ENCODE measurements at places on chromosomes 12 and 14. TPM values are rescaled to one million over a fixed set of nuclear protein-coding genes. Genes with fewer than 3 reads are reported as not detected.

Gene P2RX7
- total RNA-seq, result 8.0 TPM

Gene ALKBH1
- total RNA-seq, result 14.6 TPM

Gene TAS2R8
- total RNA-seq, result not detected

Gene WSCD2
- 2.6 TPM for total RNA-seq

Gene NELL2
- total RNA-seq, result 3.9 TPM

Gene SAMD4A
- 128 TPM for total RNA-seq

GRCh38 chr14:41549821-41550607 is 56.7 kb upstream of the LRFN5 start:
- no peak for DNase-seq
- no peaks in the 10 kb centered on the region for H3K27me3 ChIP-seq
- H3K4me3 ChIP-seq, result no peak overlapping the region
- no peak overlapping the region for H3K27ac ChIP-seq
- H3K4me1 ChIP-seq, result no peaks in the 10 kb centered on the region
- H3K36me3 ChIP-seq, result no peaks in the 10 kb centered on the region

DNA sequence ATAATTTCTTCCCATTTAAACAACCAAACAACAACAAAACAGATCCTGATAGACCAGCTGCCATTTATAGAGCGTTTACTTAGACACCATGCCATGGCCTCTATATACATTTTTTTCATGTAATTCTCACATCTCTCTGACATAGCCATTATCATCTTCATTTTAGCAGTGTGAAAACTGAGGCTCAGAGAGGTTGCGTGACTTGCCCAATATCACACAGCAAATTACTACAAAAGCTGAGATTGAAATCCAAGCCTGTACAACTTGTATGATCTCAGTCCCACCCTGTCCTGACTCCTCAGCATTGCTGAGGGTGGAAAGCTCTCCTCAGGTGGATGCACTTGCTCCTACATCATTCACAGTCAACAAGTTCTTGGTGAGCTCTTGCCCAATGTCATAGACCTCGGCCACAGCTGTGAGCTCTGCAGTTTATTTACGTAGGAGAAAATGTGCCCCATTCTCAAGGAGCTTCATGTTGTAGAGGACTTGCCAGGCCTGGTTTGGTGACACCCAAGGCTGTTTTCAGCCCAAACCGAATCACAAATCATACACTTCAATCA is 55.5 kb downstream of the CRACR2A start:
- H3K27me3 ChIP-seq, result no peaks in the 10 kb centered on the region
- no peak overlapping the region for H3K4me3 ChIP-seq
- H3K27ac ChIP-seq, result peak overlapping the region; percentile 61
- no peak for DNase-seq
- no peaks in the 10 kb centered on the region for H3K4me1 ChIP-seq

- peaks cover 28% of the 10 kb centered on the region for H3K4me1 ChIP-seq
- no peak overlapping the region for H3K4me3 ChIP-seq
- DNase-seq, result peak; percentile 74
- H3K27me3 ChIP-seq, result no peaks in the 10 kb centered on the region
Measured at GRCh38 chr14:99880651-99881420, 87.6 kb downstream of the EML1 start.

DNA sequence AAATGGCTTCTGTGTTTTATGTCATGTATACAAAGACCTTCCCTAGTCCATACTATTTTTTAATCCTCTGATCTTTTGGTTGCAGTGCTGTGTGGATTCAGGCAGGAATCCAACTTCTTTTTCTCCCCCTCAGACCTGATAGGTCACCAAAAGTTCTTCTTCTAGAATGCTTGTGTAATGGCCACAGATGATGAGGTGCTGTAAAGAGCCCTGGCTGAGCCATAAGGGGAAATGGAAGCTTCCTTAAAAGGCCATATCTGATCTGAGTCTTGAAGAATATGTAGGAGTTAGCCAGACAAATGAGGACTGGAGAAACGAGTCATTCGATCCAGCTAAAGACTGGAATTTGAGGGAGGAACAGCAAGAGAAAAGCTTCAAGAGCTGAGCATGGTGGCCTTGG is 353.9 kb downstream of the PCNX1 start:
- no peaks in the 10 kb centered on the region for H3K27me3 ChIP-seq
- H3K27ac ChIP-seq, result no peak overlapping the region
- DNase-seq, result no peak
- no peaks in the 10 kb centered on the region for H3K36me3 ChIP-seq

DNA sequence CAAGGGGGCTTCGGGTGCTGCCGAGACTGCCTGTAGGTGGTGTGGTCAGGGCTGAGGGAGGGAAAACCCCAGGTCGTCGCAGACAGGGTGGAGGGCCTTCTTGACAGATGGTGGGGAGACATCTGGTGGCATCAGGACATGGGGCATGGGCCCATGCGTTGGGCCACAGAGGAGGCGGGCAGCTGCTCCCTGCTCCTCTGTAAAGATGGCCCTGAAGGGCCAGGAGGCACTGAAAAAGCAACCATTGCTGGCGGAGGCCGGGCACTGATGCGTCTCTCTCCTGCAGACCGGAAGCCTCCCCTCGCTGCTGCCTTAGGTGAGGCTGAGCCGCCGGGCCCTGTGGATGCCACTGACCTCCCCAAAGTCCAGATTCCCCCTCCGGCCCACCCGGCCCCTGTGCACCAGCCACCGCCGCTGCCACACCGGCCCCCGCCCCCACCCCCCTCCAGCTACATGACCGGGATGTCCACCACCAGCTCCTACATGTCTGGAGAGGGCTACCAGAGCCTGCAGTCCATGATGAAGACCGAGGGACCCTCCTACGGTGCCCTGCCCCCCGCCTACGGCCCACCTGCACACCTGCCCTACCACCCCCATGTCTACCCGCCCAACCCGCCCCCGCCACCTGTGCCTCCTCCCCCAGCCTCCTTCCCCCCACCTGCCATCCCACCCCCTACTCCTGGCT is 28.8 kb downstream of the CCNK start:
- no peak for DNase-seq
- H3K4me1 ChIP-seq, result peaks cover 31% of the 10 kb centered on the region
- H3K36me3 ChIP-seq, result peaks cover 33% of the 10 kb centered on the region
- H3K27me3 ChIP-seq, result no peaks in the 10 kb centered on the region
- no peak overlapping the region for H3K4me3 ChIP-seq

DNA sequence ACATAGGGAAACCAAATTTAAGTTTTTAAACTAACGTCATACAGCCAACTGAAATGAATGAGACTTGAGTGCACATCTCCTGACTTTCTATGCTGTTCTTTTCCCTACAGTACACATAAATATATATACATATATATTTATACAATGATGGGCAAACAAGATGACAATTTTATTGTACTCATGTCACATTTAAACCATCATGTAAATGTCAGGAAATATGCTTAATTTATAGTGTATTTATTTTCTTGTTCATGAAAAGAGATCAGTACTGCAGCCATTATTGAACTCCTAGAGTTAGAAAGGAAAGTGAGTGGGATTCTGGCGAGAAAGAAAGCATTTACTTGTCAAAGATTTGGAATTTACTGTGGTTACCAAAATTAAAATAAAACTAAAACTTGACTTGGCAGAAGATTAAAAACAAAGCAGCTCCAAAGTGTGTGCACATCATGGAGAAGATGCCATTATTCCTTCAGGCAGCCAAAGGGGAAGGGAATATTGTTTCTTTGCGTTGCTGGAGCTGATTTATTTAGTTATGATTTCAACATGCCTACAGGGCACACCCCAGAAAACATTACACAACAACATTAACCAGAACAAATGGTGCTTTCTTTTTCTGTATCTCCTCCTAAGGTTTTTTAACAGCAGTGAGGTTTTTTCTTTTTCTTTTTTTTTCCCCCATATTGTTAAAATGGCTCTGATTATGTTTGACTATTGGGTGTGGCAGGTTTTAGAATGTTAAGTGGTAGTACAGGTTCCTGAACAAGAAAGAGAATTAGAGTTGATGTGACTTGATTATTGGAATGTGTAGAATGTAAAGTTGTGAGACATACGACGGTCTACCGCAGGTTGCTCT is 144.6 kb downstream of the RAD51B start:
- no peaks in the 10 kb centered on the region for H3K36me3 ChIP-seq
- H3K27me3 ChIP-seq, result no peaks in the 10 kb centered on the region
- H3K4me3 ChIP-seq, result no peak overlapping the region
- H3K27ac ChIP-seq, result peak overlapping the region; percentile 72

- no peak for DNase-seq
- H3K27me3 ChIP-seq, result no peaks in the 10 kb centered on the region
- H3K4me1 ChIP-seq, result no peaks in the 10 kb centered on the region
- no peak overlapping the region for H3K27ac ChIP-seq
- no peaks in the 10 kb centered on the region for H3K36me3 ChIP-seq
Measured at GRCh38 chr12:48163150-48163747, 5.9 kb upstream of the ASB8 start.

- H3K27me3 ChIP-seq, result no peaks in the 10 kb centered on the region
- H3K27ac ChIP-seq, result no peak overlapping the region
- no peaks in the 10 kb centered on the region for H3K36me3 ChIP-seq
- no peak overlapping the region for H3K4me3 ChIP-seq
Measured at GRCh38 chr12:94254270-94254669, 105.9 kb downstream of the PLXNC1 start.

GRCh38 chr12:17540921-17541320 is 549.1 kb downstream of the RERGL start:
- H3K4me3 ChIP-seq, result no peak overlapping the region
- H3K27ac ChIP-seq, result no peak overlapping the region
- no peaks in the 10 kb centered on the region for H3K27me3 ChIP-seq
- H3K4me1 ChIP-seq, result no peaks in the 10 kb centered on the region
- H3K36me3 ChIP-seq, result no peaks in the 10 kb centered on the region

- DNase-seq, result no peak
- H3K27ac ChIP-seq, result no peak overlapping the region
- H3K36me3 ChIP-seq, result no peaks in the 10 kb centered on the region
- H3K4me1 ChIP-seq, result peaks cover 2% of the 10 kb centered on the region
Measured at GRCh38 chr14:74636424-74637177, 24.6 kb upstream of the LTBP2 start.

- H3K27me3 ChIP-seq, result no peaks in the 10 kb centered on the region
- no peak overlapping the region for H3K4me3 ChIP-seq
- H3K36me3 ChIP-seq, result peaks cover 15% of the 10 kb centered on the region
- no peak overlapping the region for H3K27ac ChIP-seq
Measured at GRCh38 chr12:50482571-50482970, 22.2 kb upstream of the DIP2B start.

DNA sequence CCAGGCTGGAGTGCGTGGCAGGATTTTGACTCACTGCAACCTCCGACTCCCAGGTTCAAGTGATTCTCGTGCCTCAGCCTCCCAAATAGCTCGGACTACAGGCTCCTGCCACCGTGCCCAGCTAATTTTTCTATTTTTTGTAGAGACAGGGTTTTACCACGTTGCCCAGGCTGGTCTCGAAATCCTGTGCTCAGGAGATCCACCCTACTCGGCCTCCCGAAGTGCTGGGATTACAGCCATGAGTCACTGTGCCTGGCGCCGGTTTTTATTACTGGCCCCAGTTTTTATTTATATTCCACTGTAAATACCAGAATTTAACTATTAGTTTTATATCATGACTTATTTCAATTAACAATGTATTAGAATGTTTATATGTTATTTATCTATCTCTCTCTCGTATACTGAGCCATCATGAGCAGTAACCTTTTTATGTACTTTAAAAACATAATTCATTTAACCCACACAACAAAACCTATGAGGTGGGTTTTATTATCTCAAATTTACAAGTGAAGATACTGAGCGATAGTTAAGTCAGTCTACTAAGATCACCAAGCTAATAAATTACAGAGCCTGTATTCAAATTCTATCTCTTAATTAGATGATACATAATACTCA is 47.8 kb downstream of the HECTD1 start:
- peak; percentile 74 for DNase-seq
- H3K27me3 ChIP-seq, result no peaks in the 10 kb centered on the region
- peak overlapping the region; percentile 50 for H3K27ac ChIP-seq
- no peaks in the 10 kb centered on the region for H3K36me3 ChIP-seq
- H3K4me1 ChIP-seq, result peaks cover 39% of the 10 kb centered on the region

- no peak for DNase-seq
- H3K36me3 ChIP-seq, result no peaks in the 10 kb centered on the region
- no peak overlapping the region for H3K4me3 ChIP-seq
- peaks cover 14% of the 10 kb centered on the region for H3K4me1 ChIP-seq
- peak overlapping the region; percentile 37 for H3K27ac ChIP-seq
- H3K27me3 ChIP-seq, result no peaks in the 10 kb centered on the region
Measured at GRCh38 chr12:7937833-7938506, 2.0 kb upstream of the SLC2A3 start.

DNA sequence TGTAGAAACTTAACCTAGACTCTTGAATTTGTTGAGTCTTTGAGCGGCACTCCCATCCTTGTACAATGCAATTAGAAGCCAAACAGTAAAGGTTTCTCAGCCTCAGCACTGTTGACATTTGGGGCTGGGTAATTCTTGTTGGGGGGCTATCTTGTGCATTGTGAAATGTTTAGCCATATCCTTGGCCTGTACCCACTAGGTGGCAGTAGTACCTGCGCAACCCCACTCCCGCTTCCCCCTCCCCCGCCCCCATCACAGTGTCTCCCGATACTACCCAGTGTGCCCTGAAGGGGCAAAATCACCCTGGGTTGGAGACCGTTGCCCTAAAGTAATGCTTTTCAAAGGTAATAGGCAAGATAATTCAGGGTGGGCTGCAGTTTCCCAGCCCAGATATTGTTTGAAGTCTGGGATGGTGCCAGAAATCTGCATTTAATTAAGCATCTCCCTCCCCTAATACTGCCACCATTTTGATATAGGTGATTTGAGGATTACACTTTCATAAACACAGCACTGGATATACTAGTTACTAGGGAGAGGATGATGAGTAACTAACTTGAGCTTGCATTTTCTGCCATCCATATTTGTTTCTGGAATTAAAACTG is 1.8 kb downstream of the COX6A1 start:
- H3K27me3 ChIP-seq, result no peaks in the 10 kb centered on the region
- peaks cover 22% of the 10 kb centered on the region for H3K4me1 ChIP-seq
- H3K36me3 ChIP-seq, result peaks cover 37% of the 10 kb centered on the region
- no peak for DNase-seq

- no peak for DNase-seq
- no peak overlapping the region for H3K4me3 ChIP-seq
- H3K27ac ChIP-seq, result no peak overlapping the region
- H3K4me1 ChIP-seq, result peaks cover 17% of the 10 kb centered on the region
- H3K36me3 ChIP-seq, result no peaks in the 10 kb centered on the region
- no peaks in the 10 kb centered on the region for H3K27me3 ChIP-seq
Measured at GRCh38 chr14:79487632-79488031, 723.7 kb downstream of the DIO2 start.

- no peaks in the 10 kb centered on the region for H3K36me3 ChIP-seq
- H3K4me3 ChIP-seq, result no peak overlapping the region
- H3K27ac ChIP-seq, result no peak overlapping the region
- DNase-seq, result no peak
- H3K4me1 ChIP-seq, result no peaks in the 10 kb centered on the region
Measured at GRCh38 chr12:105321125-105321524, 9.4 kb upstream of the C12orf75 start.

DNA sequence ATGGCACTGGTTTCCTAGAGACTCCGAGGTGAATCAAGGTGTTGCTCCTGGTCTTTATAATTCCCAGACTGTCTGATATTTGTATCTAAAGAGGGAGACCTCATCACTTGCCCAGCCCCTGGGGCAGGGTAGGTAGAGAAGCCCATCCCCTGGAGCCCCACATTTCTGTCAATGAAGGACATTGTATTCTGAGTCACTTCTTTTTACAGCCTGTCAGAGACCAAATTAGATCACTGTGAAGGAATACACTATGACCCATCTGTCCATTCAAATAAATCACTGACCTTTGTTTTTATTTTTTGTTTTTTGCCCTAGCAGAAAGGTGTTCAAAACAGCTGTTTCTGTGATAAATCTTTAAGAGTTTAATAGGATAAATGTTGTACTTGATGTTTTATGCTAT is 67.9 kb upstream of the ANO6 start:
- H3K4me3 ChIP-seq, result no peak overlapping the region
- H3K36me3 ChIP-seq, result no peaks in the 10 kb centered on the region
- no peaks in the 10 kb centered on the region for H3K27me3 ChIP-seq
- no peak overlapping the region for H3K27ac ChIP-seq
